CD4-positive, alpha-beta T cell (primary cell): ENCODE measurements at places on chromosomes 2 and 18. TPM values are rescaled to one million over a fixed set of nuclear protein-coding genes. Genes with fewer than 3 reads are reported as not detected.

Gene MSTN
- not detected for total RNA-seq

Gene CRYGD
- not detected for total RNA-seq

Gene ALPI
- not detected for total RNA-seq

Gene ADD2
- total RNA-seq = 4.4 TPM

Gene NT5DC4
- not detected for total RNA-seq

Gene UGT1A3
- total RNA-seq = not detected

Gene FAM237A
- not detected for total RNA-seq

Gene GKN1
- not detected for total RNA-seq

Gene RTTN
- 25.5 TPM for total RNA-seq

Gene FBXO36
- 0.52 TPM for total RNA-seq

Gene CFC1
- total RNA-seq = not detected

Gene ATP6V1B1
- not detected for total RNA-seq

Gene METAP1D
- 7.9 TPM for total RNA-seq

Gene SPC25
- total RNA-seq = not detected

Gene C2orf72
- total RNA-seq = not detected

Gene IL18RAP
- 2.6 TPM for total RNA-seq

Gene SPAG16
- 3.2 TPM for total RNA-seq

Gene IL1RL1
- not detected for total RNA-seq

Gene SERPINB4
- not detected for total RNA-seq

Gene APCDD1
- not detected for total RNA-seq

Gene ANO7
- 0.25 TPM for total RNA-seq

Gene UGT1A5
- not detected for total RNA-seq

Gene EML4
- total RNA-seq = 228 TPM

Gene GRHL1
- total RNA-seq = 0.28 TPM

Gene CCDC88A
- 11.0 TPM for total RNA-seq

Gene TRIP12
- total RNA-seq = 178 TPM

Gene TLX2
- 0.14 TPM for total RNA-seq

Gene CCL20
- total RNA-seq = 1.5 TPM

Gene FAP
- total RNA-seq = not detected

Gene ZSWIM2
- not detected for total RNA-seq
